ENCODE measurements at places on chromosomes 5 and 9.

DNA sequence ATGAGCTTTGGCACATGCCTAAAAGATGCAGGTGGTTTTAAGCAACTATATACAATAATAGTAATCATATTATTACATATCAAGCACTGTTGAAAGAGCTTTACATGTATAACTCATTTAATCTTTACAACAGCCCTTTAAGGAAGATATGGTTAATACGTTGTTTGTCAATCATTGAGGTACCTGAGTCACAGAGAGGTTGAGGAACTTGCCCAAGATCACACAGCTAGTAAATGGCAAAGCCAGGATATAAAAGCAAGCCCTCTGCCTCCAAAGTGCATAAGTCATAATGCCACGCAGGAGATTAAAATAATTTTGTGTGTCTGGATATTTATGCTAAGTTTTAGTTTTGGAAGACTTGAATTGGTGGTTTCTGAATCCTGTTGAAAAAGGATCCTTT is 90.2 kb downstream of the DAPK1 start:
- DNase-seq, result no peak

GRCh38 chr5:158814521-158814920 is 285.2 kb downstream of the EBF1 start:
- DNase-seq, result no peak

- no peak for DNase-seq
These were observed 336.5 kb downstream of the DIRAS2 start for GRCh38 chr9:90306158-90306557.

DNA sequence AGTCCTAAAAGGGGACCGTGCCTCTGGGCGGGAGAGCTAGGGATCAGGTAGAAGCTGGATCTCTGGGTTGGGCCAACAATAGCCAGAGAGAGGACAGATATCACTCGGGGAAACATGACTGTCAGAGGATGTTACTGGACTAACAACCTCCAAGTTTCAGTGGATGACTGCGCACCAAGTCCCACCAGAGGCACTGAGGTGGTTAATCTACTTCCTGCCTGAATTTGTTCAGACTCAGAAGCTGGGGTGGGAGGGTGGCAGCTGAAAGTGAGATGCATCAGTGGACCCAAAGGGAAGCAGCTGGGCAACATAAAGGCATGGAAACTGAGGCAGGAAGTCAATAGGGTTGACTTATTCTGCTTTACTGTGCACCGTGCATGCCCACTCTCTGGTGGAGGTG is 130.1 kb upstream of the SLC44A1 start:
- no peak for DNase-seq

DNA sequence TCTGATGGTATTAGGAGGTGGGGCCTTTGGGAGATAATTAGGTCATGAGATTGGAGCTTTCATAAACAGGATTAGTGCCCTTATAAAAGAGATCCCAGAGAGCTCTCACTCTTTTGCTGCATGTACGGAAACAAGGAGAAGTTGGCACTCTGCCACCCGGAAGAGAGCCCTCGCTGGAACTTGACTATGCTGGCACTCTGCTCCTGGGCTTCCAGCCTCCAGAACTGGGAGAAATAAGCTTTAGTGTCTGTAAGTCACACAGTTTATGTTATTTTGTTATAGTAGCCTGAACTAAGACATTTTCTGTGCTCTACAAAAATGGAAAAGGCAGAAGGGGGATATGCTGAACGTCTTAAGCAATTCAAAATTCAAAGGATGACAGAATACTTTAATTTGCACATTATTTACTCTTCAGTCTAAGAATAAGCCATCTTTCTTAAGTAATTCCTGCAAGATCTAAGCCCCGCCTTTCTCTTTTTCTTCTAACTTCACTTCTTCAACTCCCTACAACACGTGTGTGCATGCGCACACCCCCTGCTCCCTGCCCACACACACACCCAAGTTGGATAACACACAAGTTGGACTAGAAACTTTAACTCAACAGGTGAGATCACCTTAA is 17.3 kb downstream of the NFIB start:
- DNase-seq, result no peak

DNA sequence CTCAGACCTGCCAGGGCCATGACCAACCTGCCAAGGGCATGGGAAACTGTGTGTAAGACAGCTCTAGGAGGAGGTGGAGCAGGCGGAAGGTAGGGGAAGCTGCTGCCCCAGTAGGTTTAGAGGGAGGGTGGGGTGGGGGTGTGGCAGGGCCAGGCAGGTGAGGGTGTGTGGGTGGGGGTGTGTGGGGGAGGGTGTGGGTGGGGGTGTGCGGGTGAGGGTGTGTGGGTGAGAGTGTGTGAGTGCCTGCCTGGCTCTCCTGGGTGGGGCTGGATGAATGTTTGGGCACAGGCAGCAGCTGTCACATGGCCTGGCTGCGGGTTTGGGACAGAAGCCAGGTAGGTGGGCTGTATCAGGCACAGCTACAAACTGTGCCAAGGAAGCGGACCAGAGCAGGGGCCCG is 8.8 kb upstream of the N4BP3 start:
- no peak for DNase-seq

GRCh38 chr9:120707170-120707569 is 7.1 kb downstream of the MEGF9 start:
- no peak for DNase-seq

DNA sequence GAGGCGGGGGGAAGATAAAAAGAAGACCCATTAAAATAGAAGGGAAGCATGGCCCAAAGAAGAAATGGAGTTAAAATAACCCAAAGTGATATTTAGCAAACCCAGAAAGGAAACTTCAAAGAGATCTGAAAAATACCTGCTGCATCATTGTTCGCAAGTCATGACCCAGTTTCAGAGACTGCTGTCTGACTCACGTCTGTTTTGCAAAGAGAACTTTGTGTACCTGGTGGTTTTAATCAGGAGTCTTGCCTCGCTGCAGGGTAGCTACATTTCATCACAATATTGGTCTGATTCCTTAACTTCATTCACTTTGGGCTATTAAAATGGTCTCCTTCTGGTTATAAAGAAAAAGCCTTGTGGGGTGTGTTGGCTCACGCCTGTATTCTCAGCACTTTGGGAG is 461.1 kb upstream of the DAP start:
- no peak for DNase-seq

DNA sequence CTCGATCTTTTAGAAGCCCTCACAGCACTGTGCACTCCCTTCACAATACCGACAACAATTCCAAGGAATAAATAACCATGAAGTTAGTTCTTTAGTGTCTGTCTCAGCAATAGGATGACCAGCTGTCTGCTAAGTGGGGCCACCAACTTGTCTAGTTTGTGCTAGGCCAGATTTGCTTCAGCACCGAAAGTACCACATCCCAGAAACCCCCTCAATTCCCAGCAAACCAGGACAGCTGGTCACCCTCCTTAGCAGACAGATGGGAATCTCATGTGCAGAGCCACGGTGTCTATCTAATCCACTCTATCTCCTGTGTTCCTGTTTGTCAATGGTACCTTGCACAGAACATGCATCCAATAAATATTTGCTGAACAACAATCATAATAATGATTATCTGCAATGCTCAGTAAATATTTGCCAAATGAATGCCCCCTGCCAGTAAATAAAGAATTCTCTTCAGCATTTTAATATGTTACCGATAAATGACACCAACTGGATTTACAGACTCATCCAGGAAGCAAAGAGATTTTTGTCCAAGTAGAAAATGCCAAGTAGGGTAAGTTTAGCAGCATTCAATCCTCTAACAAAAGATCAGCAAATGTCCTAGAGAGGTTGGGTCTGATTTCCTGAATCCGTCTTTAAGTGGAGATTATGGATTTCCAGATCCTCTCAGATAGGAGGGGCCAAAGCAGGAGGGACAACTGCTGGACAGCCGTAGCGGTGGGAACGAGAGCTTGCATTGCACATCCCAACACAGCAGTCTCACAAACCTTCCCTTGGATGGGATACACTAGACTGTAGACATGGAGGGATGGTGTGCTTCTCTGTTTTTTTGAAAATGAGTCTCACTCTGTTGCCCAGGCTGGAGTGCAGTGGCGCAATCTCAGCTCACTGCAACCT is 51.9 kb upstream of the ANKRD33B start:
- no peak for DNase-seq

GRCh38 chr5:107631805-107632362 is 38.9 kb downstream of the EFNA5 start:
- no peak for DNase-seq

DNA sequence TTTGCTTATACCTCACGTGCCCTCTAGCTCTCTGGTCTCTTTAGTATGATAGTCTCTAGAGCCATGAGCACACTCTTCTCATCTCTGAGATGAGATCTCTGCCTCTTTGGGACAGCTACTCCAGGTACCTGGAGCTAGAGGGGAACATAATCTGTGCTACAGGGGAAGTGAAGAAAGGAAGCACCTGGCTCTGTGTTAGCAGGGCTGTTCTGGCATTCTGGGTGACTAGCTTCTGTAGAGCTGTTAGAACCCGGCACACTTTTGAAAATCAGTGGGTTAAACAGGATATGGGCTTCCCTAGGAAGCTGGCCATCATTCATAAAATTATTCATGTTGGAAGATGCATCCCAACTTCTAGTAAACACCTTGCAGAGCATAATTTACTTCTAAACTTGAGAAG is 224.8 kb downstream of the MCTP1 start:
- DNase-seq, result no peak

GRCh38 chr9:134188386-134189144 is 24.2 kb upstream of the RNU6ATAC start:
- peak; percentile 21 for DNase-seq

GRCh38 chr5:150131978-150132694 is 23.5 kb downstream of the PDGFRB start:
- no peak for DNase-seq

DNA sequence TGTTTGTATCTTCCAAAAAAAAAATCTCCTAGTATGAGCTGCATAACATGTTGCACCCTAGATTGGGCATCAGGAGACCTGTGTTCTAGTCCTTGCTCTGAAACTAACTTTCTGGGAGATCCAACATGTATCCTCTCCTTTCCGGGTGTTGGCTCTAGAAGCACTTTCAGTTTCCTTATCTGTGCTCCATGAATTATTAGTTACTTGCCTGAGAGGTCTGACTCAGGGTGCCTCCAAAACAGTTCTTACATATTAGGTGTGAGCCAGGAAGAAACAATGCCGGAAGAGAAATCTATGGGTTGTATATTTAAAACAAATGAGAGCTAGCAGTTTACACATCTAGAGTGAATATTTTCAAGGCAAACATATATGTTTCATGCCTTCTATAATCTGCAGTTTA is 36.7 kb upstream of the SLC36A2 start:
- DNase-seq, result no peak

- no peak for DNase-seq
These were observed 72.0 kb upstream of the ENTREP1 start for GRCh38 chr9:69253057-69253456.

- no peak for DNase-seq
These were observed 180.4 kb downstream of the GAS1 start for GRCh38 chr9:86766912-86767311.

DNA sequence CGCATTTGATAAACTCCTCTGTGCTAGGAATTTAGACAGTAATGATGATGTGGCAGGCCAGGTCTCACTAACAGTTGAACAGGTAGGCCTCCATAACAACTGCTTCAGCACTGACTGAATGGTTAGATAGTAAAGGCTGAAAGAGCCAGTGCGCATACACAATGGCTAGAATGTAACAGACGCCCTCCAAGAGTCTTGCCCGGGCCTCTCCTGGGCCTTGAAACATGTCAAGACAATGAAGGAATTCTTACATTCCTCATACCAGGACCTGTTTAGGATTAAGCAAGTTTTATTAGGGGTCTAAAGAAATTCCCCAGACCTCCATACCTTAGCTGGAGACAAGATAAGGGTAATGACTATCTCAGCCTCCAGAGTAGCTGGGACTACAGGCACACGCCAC is 6.7 kb upstream of the BICD2 start:
- DNase-seq, result no peak

DNA sequence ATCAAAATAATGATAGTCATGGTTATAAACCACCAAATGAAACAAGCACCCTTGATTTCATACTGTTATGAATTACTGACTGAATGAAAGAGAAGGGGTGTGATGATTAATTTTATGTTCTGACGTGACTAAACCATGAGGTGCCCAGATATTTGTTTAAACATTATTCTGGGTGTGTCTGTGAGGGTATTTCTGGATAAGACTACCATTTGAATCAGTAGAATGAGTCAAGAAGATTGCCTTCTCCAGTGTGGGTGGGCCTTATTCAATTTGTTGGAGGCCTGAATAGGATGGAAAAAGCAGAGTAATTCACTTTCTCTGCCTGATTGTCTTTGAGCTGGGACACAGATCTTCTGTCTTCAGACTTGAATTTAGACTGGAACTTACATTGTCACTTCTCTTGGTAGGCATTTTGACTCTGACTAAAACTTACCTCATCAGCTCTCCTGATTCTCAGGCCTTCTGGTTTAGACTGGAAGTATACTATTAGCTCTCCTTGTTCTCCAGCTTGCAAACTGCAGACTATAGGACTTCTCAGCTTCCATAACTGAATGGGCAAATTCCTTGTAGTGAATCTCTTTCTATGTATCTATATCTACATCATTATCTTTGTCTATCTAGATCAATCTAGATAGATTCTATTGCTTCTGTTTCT is 321.9 kb upstream of the TARS1 start:
- DNase-seq, result no peak

- DNase-seq, result no peak
These were observed 51.6 kb downstream of the SLC1A1 start for GRCh38 chr9:4541856-4542255.

GRCh38 chr9:128142061-128142460 is 7.2 kb upstream of the LCN2 start:
- DNase-seq, result no peak

DNA sequence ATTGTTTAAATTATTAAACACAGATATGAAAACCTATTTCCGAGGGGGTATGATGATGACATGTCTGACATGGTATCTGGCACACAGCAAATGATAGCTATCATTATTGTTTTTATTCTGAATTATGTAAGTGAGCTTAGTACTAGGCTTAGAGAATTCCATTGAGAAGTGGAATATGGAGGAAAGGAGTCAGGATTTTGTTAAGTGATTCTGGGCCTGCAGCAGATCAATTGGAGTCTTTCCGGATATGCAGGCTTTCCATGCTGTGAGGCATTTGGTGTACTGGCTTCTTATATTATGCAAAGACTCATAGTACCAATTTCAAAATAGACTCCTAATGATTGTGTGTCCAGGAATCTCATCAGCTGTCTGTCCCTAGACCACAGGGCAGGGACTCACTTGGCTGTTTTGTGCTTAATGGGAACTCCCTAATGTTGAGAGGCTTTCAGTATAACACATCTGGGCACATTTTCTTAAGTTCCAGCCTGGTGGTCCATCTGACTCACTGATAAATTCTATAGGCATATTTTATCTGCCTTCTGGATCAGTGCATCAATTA is 180.0 kb upstream of the KLF9 start:
- no peak for DNase-seq

GRCh38 chr5:54180630-54181031 is 129.7 kb downstream of the ARL15 start:
- no peak for DNase-seq

- no peak for DNase-seq
These were observed 1.4 kb upstream of the PSIP1 start for GRCh38 chr9:15512204-15512603.

DNA sequence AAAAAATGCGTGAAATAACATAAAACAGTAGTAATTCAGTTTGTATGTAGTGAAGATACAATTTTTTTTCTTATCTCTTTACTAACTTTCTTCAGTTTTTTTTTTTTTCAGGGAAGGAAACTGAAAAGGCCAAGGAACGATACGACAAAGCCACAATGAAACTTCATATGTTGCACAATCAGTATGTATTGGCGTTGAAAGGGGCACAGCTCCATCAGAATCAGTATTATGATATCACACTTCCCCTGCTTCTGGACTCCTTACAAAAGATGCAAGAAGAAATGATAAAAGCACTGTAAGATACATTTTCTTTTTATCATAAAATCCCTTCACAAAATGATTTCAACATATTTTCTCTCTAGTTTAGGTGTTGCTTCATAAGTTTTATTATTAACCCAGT is 120.0 kb downstream of the FER start:
- DNase-seq, result no peak

- DNase-seq, result no peak
These were observed 17.6 kb downstream of the DCANP1 start for GRCh38 chr5:135429301-135430134.
